SK-N-SH treated with all-trans-retinoic acid at 6 μM for 48 hours (cell line): ENCODE measurements at places on chromosomes 4 and X.

- peak; percentile 59 for ATAC-seq
Observed at GRCh38 chr4:48985976-48986653, at the start of gene CWH43. CWH43 (plus strand) TSS chr4:48986275; CDS start chr4:48986430, 155 bp downstream.

DNA sequence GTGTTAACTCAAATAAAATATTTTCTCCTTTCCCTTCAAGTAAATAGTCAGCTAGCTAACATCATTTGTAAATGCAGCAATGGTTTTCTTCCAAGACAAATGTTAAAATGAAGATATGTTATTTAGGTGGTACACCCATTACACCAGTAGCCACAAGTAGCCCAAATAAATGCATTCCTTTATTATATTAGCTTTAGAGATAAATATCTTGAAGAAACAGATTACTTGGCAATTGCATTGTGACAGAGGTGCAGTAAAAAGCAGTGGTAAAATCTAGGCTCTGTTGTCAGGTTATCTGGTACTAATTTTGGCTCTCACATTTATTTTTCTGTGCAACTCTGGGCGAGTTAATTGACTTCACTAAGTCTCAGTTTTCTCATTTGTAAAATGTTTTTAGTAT lies 193.0 kb downstream of the NAA11 start:
- ATAC-seq = no peak

DNA sequence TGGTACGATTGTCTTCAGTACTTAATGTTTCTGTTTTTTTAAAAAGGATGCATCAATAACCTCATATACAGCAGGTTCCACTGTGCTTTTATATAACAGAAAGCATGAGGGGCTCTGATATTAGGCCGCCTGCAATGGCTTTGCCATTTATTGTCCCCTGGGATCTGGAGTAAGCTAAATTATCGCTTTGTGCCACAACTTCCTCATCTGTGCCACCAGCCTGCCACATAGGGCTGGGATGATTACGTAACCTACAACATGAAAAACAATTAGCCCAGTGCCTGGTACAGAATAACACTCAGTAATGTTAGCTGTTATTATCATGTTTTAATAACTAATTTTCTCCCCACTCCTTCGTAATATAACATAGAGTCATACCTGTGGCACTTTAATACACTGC lies 65.5 kb upstream of the TRIM2 start:
- no peak for ATAC-seq

DNA sequence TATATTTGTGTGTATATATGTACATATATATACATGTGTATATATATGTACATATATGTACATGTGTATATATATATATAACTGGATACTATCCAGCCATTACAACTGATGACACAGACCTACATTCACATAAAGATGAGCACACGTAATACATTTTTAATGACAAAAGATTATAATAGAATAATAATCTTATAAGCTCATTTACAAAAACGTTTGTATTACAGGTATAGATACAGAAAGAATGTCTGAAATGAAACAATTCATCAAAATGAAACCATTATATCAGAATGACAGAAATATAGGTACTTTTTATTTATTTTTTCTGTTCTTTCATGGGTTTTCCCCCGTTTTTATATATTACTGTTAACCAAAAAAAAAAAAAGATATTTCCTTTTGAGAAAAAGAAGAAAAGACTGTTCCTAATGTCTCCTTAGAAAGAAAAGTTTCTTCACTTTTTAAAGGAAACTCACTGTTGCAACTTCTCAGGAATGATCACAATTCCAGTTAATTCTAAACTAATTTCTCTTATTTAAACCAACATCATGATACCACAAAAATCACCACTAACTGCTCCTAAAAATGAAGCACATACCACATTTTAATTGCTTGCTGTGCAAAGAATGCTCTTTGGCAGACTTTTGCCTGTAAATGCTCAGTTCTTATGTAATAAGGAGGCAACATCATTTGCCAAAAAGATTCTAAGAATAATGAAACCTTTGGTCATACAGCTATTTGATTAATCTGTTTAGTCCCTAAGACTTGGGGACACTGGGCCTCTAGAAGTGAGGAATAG lies 18.9 kb downstream of the LEF1 start:
- ATAC-seq = no peak

- ATAC-seq = peak; percentile 77
Observed at GRCh38 chr4:137283737-137284136, 248.6 kb downstream of the PCDH18 start.

GRCh38 chr4:79875344-79875899 lies 197.6 kb downstream of the ANTXR2 start:
- no peak for ATAC-seq

GRCh38 chr4:127667772-127668171 lies 35.0 kb downstream of the INTU start:
- no peak for ATAC-seq

- ATAC-seq = no peak
Observed at GRCh38 chr4:112418092-112418491, 97.9 kb downstream of the NEUROG2 start.

GRCh38 chr4:159224408-159224807 lies 121.5 kb downstream of the RAPGEF2 start:
- no peak for ATAC-seq
